ENCODE measurements at places on chromosomes 6 and 20.

- no peak for DNase-seq
Measured at GRCh38 chr20:35111141-35111888, 18.7 kb upstream of the TRPC4AP start.

DNA sequence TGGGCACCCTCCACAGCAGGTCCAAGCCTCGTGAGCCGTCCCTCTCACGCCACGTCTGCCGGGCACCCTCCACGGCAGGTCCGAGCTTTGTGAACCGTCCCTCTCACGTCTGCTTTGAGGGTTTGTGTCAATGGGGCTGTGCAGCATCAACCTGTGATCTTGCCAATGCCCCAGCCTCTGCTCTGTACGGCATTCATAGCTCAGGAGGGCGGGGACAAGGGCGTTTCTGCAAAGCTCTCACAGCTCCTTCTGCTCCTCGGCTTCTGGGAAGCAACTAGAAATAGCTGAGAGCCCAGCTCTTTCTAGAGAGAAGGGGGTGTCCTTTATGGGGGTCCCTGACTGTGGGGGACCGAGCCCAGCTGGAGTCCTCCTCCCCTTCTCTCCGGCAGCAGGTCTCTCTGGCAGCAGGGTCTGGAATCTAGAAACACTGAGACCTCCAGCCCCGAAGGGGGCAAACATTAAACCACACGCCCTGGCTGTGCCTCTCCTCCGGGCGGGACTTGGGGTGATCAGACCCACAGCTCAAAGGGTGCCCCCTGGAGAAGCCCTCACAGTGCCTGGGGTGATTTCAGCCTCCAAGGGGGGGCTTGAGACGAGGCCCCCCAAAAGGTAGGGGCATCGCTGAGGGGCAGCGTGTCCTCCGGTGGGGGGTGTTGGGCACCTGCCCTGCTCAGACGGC is 41.2 kb upstream of the CHRNA4 start:
- no peak for DNase-seq

DNA sequence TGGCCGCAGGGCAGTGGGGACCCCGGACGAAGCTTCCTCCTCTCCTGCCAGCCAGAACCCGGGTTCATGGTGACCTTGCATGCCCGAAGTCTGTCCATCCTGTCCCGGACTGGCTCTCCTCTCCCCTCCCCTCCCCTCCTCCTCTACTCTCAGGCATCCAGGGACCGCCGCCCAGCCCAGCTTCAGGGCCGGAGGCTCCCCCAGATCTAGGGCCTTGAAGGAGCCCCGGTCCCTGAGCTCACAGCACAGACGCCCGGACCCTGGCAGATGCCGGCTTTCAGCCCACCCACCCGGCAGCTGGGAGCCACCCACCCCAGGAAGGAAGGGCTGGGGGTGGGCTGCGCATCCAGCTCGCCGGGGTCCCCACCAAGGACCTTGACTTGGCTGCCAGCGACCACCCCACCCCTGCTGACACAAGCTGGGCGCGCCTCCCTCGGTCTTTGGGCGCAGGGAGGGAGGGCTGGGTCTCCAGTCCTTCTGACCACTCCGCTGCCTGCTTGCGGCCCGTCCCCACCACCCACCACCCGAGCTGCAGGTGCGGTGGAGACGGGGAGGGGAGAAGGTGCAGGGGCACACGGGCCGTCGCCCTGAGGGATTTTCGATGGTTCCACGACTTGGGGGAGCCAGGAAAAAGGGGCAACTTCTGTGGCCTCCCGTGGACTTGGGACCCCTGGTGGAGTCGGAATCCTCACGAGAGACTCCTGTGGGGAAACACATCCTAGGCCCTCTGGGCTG is 5.8 kb upstream of the ABHD16B start:
- DNase-seq: no peak

GRCh38 chr6:167984876-167985604 is 12.4 kb upstream of the KIF25 start:
- DNase-seq: no peak

GRCh38 chr6:132445201-132445951 is 44.1 kb upstream of the MOXD1 start:
- DNase-seq: peak; percentile 65

DNA sequence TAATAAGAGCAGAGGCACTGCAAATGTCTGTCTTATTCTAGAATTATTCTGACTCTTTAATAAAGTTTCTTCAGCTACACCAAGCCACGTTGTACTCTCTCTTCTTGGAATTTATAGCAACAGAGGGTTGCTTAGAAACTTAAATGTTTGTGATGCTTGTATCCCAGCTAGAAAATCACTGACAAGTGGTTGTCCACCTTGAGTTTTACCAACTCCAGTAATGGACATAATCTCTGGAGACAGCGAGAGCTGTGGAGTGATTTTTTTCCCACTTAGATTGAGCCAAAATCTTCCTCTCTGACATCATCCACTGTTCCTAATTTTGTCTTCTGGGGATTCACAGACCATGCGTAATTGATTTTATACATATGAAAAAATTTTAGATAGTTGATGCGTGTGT is 8.0 kb downstream of the ECT2L start:
- DNase-seq: no peak

- DNase-seq: no peak
Measured at GRCh38 chr6:110828396-110828795, 13.1 kb upstream of the CDK19 start.
